ENCODE measurements at places on chromosomes 4 and X.

GRCh38 chrX:85619962-85620361 lies 240.5 kb upstream of the POF1B start:
- DNase-seq, result no peak

GRCh38 chrX:154098551-154098950 lies 1.0 kb upstream of the MECP2 start:
- DNase-seq, result no peak

- no peak for DNase-seq
Observed at GRCh38 chr4:159101988-159102621, 774 bp upstream of the RAPGEF2 start.

- DNase-seq, result no peak
Observed at GRCh38 chrX:10171249-10171648, 14.5 kb downstream of the CLCN4 start.

- DNase-seq, result no peak
Observed at GRCh38 chr4:25867781-25868294, 5.0 kb upstream of the SEL1L3 start.

DNA sequence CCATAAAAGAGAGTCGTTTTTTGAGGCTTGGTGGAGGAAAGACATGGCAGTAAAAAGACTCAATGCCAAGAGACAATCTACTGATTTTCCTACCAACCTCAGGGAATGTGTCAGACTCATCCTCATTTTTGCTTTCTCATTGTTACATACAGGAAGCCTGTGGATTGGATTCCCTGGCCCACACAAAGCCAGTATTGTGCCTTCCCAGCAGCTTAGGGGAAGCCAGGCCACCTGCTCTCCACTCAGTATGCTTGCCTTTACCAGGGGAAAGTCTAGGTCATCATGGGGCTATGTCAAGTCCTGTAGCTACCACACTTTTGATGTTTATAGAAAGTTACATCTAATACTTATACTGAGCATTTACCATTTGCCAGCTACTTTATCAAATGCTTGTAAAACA lies 11.0 kb downstream of the BMX start:
- no peak for DNase-seq

- no peak for DNase-seq
Observed at GRCh38 chr4:74501579-74501978, 56.6 kb downstream of the AREG start.

- DNase-seq, result no peak
Observed at GRCh38 chr4:123449780-123450179, 53.2 kb downstream of the SPRY1 start.

GRCh38 chr4:144179152-144179739 lies 38.7 kb upstream of the GYPA start:
- no peak for DNase-seq

DNA sequence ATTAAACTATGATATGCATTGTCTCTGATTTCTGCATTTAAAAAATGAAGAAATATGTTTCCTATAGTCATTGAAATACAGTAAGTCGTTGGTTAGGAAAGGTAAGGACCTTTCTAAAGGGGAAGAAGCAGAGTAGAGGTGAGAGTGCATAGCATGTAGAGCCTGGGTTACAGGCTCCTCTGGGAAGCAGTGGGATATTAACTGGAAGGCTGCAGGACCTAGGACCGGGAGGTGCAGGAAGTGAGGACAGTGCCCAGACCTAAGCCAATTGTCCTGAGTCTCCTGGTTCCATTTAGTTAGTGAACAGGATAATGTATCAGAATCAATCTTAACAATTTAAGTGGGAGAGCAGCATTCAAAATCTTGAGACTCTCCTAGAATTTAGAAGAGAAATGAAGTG lies 237.1 kb upstream of the NUDT6 start:
- no peak for DNase-seq

- no peak for DNase-seq
Observed at GRCh38 chrX:16978193-16978984, 31.9 kb downstream of the REPS2 start.

- no peak for DNase-seq
Observed at GRCh38 chr4:101411926-101412325, 64.6 kb upstream of the PPP3CA start.

- DNase-seq, result no peak
Observed at GRCh38 chrX:20438871-20439526, 172.3 kb upstream of the RPS6KA3 start.

DNA sequence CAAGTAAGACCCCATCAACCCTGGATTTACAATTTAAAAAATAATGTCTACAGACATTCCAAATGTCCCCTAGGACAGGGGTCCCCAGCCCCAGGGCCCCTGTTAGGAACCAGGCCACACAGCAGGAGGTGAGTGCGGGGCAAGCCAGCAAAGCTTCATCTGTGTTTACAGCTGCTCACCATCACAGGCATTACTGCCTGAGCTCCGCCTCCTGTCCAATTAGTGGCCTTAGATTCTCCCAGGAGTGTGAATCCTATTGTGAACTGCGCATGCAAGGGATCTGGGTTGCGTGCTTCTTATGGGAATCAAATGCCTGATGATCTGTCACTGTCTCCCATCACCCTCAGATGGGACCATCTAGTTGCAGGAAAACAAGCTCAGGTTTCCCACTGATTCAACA lies 146.1 kb downstream of the ATP10D start:
- peak; percentile 4 for DNase-seq

GRCh38 chr4:54256491-54257486 lies 27.7 kb downstream of the PDGFRA start:
- no peak for DNase-seq

GRCh38 chr4:67071641-67072040 lies 473.7 kb downstream of the CENPC start:
- no peak for DNase-seq

Data from neuronal stem cell (in vitro differentiated cells).